ENCODE measurements at places on chromosomes 2 and 18.

- DNase-seq = no peak
These were observed 36.2 kb downstream of the SPTBN1 start for GRCh38 chr2:54492335-54492734.

DNA sequence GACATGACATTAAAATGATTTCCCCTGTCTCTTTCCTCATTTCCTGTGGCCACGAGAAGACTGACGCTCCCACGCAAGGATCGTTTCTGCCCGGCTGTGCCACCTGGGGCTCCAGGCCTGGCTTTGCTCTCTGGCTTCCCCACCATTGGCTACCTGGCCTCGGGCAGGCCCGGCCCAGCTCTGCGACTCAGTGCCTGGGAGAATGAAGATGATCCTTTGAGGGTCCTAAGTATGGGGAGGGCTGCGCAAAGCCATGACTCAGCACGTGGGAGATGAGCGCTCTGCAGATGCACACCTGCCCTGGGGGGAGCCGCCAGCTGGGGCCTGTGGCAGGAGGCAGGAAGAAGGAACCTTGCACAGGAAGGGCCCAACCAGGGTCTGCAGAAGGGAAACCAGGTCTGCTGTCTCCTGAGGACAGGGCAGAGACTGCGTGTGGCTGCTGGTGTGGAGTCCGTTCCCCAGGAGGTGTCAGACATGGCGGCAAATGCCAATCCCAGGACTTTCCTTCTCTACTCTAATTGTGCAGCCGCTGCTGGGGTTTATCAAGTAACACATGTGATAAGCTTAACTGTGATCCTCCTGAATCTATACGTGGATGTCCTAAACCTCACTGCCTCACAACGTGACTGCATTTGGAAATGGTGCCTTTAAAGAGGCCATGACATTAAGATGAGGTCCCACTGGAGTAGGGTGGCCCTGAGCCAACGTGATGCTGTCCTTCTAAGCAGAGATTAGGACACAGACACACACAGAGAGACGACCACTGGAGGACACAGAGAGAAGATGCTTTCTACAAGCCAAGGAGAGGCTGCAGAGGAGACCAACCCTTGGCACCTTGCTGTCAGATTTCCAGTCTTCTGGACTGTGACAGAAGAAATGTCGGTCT lies 32.9 kb downstream of the MBP start:
- DNase-seq = no peak

DNA sequence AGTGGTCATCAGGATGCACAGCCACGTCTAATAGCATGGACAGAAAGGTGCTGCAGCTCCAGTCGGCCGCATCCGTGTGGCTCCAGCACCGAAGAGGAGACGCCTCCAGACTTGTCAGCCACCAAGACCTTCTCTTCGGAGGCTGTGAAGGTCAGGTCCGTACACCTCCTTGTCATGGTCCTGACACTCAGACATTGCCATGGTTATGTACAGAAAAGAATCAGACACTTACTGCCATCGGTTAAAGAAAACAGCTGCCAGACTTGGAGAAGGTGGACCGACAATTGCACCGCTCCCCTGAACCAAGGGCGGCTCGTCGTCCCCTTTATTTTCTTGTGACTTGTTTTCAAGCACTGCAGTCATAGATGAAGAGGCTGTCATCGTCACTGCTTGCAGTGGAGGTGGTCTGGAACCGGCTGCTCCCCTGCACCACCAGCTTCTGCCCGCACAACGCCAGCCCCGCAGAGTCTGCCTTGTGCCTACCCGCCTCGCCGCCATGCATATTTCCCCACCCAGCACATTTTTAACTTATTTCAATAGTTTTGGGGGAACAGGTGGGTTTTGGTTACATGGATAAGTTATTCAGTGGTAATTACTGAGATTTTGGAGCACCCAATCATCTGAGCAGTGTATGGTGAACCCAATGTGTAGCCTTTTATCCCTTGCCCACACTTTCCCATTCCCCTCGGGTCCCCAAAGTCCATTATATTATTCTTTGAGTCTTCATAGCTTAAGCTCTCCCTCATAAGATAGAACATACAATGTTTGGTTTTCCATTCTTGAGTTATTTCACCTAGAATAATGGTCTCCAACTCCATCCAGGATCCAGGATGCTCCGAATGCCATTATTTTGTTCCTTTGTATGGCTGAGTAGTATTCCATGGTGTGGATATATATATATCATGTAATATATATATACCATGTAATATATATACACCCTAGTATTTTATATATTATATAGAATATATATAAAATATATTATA lies 18.1 kb downstream of the FBXO48 start:
- no peak for DNase-seq

DNA sequence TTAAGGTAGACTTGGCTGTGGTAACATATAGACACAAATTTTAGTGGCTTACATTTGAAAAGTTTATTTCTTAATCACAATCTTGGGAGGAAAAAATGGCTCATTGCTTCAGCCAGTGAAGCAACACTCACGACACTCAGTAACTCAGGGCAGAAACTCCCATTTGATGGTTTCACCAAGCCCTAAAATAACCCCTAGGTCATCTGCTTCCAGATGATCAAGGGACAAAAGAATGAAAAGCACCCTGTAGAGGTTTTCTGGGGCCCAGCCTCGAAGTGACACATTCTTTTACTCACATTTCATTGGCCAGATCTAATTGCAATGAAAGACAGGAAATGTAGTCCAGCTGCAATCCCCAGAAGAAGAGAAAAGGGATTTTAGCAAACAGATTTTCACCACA lies 275.9 kb downstream of the TMX3 start:
- DNase-seq = no peak

GRCh38 chr2:86441392-86441881 lies 266 bp downstream of the KDM3A start:
- no peak for DNase-seq

- no peak for DNase-seq
These were observed 31.9 kb upstream of the CEP68 start for GRCh38 chr2:65024149-65024829.

- DNase-seq = no peak
These were observed 60.3 kb upstream of the SP3 start for GRCh38 chr2:174025271-174026121.

DNA sequence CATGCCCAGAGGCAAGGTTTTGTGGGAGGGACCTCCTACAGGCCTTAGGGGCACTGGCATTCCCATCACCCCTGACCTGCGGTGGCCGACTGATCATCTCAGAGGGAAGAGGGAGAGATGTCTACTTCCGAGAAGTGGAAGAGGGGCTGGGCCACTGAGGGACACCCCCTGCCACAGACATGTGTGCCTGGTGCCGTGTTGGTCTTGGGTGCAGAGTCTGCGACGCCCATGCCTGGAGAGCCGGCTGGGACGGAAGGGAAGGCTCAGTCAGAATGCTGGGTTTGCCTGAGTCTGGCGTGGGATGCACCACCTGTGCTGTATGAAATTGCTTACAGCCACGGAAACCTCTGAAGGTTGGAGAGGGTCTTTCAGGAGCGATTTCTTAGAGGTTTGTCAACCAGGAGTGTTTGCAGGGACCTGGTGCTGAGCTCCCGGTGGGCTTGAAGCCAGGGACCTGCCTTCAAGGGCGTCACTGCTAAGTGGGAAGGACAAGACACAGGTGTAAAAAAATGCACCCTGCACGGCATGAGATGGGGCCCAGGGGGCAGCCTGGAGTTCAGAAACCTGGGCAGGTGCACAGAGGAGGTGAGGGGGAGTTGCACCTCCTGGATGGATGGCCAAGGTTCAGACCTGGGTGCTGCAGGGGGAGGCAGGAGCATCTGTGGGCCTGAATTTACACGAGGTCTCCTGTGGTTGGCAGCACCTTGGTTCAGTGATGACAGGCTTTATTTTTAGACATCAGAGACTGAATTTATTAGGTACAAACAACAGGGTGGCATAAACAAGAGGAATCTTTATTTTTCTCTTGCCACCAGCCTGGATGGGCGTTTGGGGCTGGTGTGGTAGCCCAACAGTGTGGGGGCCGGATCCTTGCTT lies 100.3 kb downstream of the CTIF start:
- no peak for DNase-seq

- DNase-seq = no peak
These were observed 120.0 kb upstream of the FHL2 start for GRCh38 chr2:105518897-105519296.

DNA sequence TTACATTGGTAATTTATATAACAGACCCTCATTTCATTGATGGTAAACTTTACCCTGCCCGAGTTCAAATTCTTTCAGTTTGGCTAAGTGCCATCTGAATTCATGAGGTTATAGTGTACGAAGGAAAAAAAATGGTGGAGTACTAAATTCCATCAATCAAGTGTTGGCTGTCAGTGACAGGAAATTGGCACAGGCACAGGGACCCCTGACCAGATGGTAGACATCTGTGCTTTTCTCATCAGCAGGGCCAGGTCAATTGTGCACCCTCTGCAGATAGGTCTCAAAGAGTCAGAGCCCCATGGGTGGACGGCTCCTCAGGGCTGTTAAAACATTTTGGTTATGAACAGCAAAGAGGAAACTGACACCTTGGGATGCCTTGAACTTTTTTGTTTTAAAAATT lies 439.2 kb downstream of the SETBP1 start:
- peak; percentile 48 for DNase-seq

DNA sequence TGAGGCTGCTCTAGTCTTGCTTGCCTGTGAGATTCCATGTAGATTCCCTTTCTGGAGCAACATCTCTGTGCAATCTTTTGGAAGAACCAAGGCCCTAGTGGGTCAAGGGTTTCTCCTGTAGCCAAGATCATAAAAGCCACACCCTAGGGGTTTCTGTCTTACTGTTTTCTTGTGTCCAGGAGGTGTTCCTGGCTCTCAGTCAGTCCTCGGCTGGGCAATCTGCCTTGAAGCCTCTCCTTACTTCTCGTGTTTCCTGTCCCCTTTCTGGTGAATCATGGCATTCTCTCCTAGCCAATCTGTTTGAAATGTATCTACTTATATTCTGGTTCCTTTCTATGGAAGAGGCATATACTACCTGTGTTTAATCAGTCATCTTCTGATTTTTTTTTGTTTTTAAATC lies 484.8 kb upstream of the UBE2E3 start:
- no peak for DNase-seq

GRCh38 chr2:237628247-237629187 lies 1.1 kb downstream of the LRRFIP1 start:
- DNase-seq = peak; percentile 28

GRCh38 chr2:20185176-20186022 lies 39.5 kb downstream of the SDC1 start:
- DNase-seq = peak; percentile 57

- DNase-seq = no peak
These were observed 354.6 kb downstream of the RAD51AP2 start for GRCh38 chr2:17163638-17164037.

DNA sequence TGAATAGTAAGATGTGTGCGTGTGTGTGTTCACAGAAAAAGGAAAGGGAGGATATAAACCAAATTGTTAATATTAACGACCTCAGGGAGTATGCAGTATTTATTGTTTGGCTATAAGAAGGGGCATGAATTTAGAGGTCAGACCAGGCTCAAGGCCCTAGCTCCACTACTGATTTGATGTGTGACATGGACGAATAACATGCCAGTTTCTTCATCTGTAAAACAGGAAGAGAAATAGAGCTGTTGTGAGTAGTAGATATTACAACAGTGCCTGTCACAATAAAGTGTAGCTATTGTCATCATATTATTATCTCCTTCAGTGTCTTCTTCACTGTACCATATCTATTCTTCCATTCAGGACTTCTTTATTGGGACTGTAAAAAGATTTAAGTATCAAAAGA lies 4.1 kb upstream of the MAT2A start:
- DNase-seq = no peak

Measured in body of pancreas (tissue), 4 donors.